ENCODE measurements at places on chromosomes 5 and 9. TPM values are rescaled to one million over a fixed set of nuclear protein-coding genes. Genes with fewer than 3 reads are reported as not detected.

Gene SLC23A1
- under 0.01 TPM for total RNA-seq

Gene PRDM9
- total RNA-seq: under 0.01 TPM

Gene AIF1L
- total RNA-seq: 0.36 TPM

Gene CATSPER3
- 0.21 TPM for total RNA-seq

Gene EQTN
- total RNA-seq: 0.14 TPM

Gene ADAMTS13
- total RNA-seq: 3.8 TPM

Gene FAM163B
- total RNA-seq: not detected

Gene RLN2
- 0.34 TPM for total RNA-seq

Gene TMEM167A
- total RNA-seq: 63.8 TPM

Gene SH3TC2
- 6.0 TPM for total RNA-seq

Gene CTXN3
- total RNA-seq: not detected

Gene REEP2
- total RNA-seq: 0.34 TPM

Gene DAB2
- total RNA-seq: 0.34 TPM

Measured in nasal cavity respiratory epithelium epithelial cell of viscerocranial mucosa (primary cell).